ENCODE measurements at places on chromosomes 1 and 21. TPM values are rescaled to one million over a fixed set of nuclear protein-coding genes. Genes with fewer than 3 reads are reported as not detected.

The SLC9C2 gene
- 0.48 TPM for polyA plus RNA-seq

The ZFP69 gene
- 8.2 TPM for polyA plus RNA-seq

The ZBED6 gene
- polyA plus RNA-seq = 17.9 TPM

The RNF186 gene
- polyA plus RNA-seq = 0.14 TPM

The FAM43B gene
- 0.33 TPM for polyA plus RNA-seq

The SPRR4 gene
- polyA plus RNA-seq = not detected

The NTRK1 gene
- 0.18 TPM for polyA plus RNA-seq

The LRRN2 gene
- polyA plus RNA-seq = 4.2 TPM

The RCSD1 gene
- 19.9 TPM for polyA plus RNA-seq

DNA sequence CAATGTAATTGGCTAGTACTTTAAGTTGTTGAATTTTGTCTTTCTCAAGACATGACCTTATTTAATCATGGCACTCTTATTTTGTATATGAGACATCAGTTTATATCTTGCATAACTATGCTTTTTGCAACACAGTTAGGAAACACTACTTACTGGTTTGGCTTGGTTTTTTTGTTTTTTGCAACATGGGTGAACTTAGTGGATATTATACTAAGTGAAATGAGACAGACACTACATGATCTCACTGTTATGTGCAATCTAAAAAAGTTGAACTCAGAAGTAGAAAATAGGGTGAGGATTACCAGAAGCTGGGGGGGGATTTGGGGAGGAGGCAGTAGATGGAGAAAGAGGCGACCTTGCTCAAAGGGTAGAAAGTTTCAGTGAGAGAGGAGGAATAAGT, 132.1 kb downstream of the PLA2G4A start:
- no peak for DNase-seq

GRCh38 chr1:197356723-197357533, 88.9 kb downstream of the CRB1 start:
- DNase-seq = peak; percentile 7

- DNase-seq = no peak
These were observed 128.0 kb downstream of the TGFBR3 start for GRCh38 chr1:91757763-91758460.

- no peak for DNase-seq
These were observed 79.6 kb downstream of the ST3GAL3 start for GRCh38 chr1:43786960-43787359.

DNA sequence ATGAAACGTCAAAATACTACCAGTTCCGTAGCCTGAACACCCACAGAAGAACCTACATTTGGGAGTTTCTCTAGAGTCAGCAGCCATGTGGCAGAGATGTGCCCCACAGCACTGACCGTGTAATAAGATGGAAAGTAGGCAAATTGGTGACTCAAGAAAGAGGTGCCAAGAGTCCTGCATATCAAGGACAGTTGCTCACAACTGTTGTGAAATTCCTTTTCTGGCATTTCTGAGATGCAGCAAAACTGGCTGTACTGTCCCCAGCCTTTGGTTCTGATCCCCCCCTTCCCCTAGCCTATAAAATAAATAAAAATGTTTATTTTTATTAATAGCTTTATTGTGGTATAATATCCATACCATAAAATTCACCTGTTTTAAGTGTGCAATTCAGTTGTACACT, 324.0 kb downstream of the PCP4 start:
- DNase-seq = no peak

GRCh38 chr1:25720624-25721023, 79.4 kb upstream of the SELENON start:
- DNase-seq = no peak

- DNase-seq = no peak
These were observed 49.2 kb downstream of the ALG14 start for GRCh38 chr1:95023399-95024043.

DNA sequence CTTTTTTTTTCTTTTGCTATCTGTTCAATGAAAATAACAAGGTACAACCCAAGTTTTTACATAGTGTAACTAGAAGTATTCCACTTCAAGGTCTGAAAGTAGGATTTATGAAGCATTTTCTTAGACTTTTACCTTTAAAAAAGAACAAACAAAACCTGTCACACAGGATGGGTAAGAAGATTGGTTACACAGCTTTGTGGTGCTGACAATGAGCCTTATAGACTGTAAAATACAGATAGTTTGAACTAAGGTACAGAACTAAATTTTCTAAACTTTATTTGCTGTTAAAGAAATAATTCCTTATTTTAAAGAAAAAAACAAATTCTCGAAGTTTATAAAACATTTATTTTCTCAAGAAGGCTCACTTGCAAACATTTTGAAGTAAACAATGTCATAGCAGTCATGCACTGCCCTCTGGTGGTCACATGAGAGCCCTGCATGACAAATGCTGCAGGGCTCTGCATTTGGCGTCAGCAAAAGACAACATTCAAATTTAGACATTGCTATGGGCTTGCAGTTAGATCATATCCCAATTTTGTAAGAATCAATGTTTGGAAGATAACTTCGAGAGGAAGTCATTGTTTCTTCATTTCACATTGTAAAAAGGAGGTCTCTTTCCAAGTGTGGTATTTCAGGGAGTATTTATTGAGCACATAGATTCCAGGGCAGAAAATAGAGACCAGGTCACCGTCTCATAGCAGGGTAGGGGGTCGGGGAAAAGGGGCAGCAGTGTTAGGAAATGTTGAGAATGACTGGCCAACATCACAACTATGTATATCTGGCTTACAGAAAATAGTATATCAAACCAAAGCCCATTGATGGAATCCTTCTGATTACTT, 115.3 kb upstream of the FMN2 start:
- peak; percentile 51 for DNase-seq

GRCh38 chr1:27872059-27872801, at the start of gene THEMIS2:
TSS of gene THEMIS2 (plus strand) at chr1:27872544. CDS start at chr1:27872572, 28 bp downstream.
- DNase-seq = no peak

DNA sequence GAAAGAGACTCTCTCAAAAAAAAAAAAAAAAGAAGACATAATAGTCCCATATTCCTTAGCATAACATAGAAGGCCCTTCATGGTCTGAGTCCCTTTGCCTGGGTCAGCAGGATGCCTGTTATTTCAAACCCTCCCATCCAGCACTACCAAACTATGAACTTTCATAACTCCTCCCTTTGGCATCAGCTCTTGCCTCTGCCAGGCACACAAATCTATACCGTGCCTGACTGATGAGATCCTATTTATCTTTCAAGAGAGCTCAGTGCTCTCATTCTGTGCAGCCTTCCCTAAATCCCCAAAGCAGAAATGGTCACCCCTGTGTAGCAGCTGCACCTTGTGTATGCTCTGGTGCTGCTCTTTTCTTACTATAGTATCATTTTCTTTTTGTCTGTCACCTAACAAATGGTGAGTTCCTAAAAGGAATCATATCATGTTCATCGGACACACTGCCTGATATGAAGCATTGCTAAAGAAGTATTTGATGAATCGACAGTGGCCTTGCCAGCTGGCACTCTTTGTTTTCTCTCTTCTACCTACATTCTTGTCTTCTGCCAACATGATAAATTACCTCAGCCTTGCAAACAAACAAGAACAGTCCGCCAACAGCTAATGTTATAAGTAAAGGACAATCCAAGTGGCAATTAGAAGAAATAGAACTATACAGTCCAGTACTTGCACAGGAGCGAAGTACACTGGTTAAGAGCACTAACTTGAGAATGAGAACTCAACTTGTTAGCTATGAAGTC, 29.9 kb downstream of the FMO4 start:
- DNase-seq = no peak

DNA sequence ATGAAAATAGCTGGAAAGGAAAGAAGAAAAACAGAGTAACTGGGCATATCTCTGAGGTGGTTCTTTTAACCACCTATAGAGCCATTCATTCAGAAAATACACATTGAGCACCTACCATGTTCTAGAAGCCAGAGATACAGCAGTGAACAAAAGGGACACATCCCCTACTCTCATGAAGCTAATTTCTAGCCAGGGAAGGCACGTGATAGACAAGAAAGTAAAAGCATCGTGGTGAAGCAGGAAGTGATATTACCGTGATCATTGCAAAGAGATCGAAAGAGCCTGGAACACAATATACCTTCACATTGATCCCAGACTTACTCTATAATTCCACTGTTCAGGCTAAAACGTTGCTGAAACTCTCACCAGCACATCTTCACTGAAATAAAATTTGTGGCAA, 76.0 kb downstream of the TIAM1 start:
- DNase-seq = no peak

DNA sequence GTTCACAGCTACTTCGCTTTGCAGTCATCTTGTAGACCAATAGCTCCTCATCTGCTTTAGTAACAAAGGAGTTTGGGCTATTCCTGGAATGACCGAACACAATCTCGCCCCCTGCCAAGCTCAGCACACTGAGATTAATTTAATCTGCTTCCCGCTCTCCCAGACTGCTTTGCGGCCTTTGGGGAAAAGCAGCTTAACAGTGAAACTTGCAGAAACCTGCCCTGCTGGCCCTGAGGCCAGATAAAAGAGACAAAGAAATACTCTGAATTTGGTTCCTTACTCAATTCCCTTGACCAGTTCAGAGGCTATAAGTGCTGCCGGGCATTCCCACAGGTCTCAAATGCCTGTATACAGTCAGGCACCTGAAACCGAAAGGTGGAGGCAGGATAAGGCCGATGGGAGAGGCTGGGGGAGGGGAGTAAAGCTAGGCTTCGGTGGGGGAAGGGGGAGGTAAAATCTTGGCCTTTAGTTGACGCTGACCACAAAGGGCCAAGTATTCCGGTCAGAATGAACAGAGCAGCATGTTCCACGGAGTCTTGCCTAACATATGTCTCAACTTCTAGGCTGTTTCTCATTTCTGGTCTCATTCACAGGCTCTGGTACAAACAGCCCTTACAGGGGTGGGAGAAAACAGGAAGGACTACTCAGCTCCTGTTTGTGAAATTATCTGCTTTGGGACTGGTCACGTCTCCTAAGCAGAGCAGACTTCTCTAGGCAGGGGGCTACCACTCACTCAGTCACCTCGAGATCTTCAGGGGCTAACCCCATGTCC, 17.7 kb upstream of the A3GALT2 start:
- DNase-seq = peak; percentile 46

DNA sequence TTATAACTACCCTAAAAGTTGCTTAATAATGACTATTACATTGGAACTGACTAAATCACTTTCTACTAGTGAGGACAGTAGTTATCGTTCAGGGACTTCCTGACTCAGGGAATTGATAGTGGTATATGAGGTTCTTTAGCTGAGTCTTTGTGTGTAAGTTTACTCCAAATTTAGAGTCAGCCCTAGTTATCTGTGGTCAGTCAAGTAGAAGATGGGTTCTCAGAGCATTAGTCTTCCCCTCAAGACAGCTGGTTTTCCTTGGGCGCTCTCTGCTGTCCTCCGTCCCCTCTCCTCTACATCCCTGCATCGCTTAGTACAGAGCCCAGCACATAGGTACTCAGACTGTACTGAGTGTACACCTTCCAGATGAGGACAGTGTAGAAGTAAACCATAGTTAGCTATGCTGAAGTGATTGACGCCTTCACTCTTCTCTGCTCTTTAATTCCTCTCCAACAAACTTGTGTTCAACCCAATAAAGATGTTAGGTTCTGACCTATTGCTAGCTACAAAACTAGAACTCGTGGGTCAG, 116.5 kb downstream of the C1orf21 start:
- no peak for DNase-seq

DNA sequence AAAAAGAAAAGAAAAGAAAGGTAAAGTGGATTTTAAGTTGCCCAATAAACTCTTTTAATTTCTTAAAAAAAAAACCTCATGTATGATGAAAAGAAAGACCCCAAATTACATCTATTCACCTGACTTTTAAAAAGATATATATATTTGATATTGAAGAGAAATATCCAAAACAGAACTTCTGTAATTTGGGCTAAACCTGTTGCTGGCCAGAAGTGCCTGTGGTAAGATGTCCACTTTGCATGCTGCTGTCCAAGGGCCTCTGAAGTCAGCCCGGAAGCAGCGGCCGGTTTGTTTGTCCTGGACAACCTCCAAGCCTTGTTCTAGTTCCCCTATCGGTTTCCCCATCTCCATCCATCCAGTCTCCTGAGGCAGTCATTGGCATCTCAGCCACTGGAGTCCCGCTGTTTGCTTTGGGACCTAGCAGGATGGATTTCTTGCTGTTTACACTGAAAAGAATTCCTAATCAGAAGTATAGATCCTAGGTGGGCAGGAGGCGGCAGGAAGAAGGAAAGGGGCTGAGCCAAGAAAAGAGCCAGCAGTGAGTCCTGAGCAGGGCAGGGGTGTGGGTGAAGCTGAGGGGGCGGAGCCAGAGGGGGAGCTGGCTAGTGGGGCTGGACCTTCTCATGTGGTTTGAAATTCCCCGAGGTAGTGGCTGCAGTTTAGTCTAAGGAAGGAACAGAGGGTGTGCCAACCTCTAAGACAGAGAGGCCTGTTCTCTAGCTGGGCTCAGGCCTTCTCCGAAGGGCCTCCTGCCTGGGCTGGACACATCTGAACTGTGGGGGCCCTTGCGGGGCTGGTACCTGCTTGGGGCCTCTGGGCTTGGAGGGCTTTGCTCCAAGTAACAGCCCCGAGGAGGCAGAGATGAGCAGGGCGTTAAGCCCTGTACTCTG, 3.3 kb downstream of the NCMAP start:
- DNase-seq = no peak

DNA sequence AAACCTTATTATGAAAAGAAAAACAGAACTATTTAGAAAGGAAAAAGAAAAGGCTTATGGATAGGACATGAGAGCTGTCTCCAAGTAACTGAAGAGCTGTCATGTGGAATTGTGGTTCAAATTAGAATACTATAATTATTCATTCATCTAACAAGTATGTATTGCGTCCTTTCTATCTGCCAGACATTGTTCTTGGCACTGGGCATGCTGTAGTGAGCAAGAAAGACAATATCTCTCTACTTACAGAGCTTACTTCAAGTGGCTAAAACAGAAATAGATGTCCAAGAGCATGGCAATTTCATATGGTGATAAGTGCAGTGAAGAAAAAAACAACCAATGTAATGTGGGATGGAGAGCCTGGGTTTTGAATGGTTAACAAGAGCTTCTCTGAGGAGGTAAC, 413.0 kb downstream of the DPYD start:
- DNase-seq = no peak

DNA sequence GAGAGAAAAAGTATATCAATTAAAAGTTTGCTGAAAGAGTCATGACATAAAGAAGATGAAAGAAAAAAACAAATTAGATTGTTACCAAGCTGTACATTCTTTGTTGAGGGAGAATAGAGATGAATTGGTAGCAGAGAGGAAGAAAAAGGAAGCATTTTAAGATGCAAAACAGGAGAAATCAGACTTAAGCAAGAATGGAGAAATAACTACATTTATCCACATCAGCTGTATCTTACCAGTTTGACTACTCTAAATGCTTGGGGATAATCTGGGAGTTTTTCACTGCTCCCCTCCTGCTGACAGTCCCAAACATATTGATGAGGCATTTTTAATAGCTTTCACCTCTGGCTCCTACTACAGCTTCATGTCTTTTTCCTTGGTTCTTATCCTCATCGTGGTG, 16.8 kb upstream of the PTPRC start:
- no peak for DNase-seq

DNA sequence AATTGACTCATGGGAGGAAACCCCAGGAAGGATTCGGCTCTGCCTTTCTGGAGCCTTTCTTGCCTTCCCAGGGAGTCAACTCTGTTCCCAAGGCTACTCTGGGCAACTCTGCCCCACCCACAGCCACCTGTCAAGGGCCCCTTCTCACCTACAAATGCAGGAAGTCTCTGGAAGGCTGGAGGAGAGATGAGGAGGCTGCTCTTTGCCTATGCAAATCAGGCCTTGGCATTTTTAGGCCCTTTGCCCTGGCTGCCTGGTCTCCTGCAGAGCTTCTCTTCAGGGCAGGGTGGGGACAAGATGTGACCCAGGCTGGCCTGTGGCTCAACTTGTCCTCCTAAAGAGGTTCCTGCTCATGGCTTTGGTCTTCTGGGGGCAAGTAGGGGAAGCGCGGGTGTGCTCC, 5.4 kb downstream of the SLC6A9 start:
- no peak for DNase-seq

Measured in right lung (tissue), 10 donors.